Activated CD4-positive, alpha-beta T cell treated with anti-CD3 and anti-CD28 coated beads, Interleukin-2, amount 50 U/mL, for 16 hours (primary cell): ENCODE measurements at places on chromosomes 4 and X.
A peak's percentile ranks its signal among the peaks of the same experiment; 100 is the strongest.

DNA sequence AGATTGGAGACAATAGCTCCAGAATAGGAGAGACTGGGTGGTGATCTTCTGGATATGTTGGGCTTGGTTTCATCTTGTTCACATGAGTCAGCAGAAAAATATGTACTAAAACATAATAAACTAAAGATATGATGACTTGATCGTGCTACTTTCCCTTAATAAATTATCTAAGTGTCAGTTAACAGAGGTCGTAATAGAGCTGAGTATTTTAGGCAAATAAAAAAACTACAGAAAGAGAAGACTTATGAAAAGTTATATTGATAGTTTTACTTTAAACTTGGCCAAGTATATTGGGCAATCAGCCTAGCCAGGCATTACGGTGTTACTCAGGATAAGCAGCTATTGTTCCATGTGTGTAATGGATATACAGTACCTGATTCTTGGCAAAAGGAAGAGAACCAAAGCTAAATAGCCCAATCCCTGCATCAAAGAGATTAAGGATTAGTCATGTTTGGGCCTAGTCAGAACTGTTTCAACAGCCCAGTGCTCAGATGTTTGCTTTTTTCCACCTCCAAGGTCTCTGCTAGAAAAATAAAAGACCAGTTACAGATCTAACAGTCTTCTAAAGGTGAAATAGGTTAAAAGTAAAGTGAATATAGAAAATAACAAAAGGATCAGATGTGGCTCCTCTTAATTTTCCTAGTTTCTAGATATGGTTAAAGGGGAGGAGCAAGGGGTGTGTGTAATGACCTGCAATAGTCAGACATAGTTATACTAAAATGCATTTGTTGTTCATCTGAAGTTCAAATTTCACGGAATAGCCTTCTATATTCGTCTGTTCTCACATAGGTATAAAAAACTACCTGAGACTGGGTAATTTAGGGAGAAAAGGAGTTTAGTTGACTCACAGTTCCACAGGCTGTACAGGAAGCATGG lies 262.6 kb downstream of the ADGRL3 start:
- no peak for DNase-seq

DNA sequence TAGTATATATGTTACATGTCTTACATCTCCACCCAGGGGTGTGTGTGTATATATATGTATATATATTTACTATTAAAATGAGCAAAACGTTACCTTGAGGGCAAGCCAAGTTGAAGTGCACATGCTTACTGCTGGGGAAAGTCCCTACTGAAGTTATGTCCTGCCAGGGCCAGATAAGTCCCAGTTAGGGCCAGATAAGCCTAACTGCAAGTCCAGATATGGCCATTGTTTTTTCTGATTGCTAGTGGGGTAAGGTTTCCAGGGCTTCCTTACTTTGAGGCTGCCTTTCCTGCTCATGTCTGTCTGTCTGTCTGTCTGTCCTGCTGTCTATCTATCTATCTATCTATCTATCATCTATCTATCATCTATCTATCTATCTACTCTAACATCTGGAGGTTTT lies 19.3 kb upstream of the ZNF81 start:
- DNase-seq, result no peak

GRCh38 chrX:118189000-118189399 lies 72.4 kb upstream of the KLHL13 start:
- DNase-seq, result no peak

GRCh38 chrX:14508025-14508690 lies 21.2 kb upstream of the GLRA2 start:
- DNase-seq, result no peak

- DNase-seq, result no peak
Observed at GRCh38 chr4:130329036-130329435, 1233.1 kb downstream of the C4orf33 start.

GRCh38 chr4:87521319-87521718 lies 7.9 kb downstream of the SPARCL1 start:
- DNase-seq, result no peak

- DNase-seq, result no peak
Observed at GRCh38 chrX:19655032-19655431, 139.7 kb upstream of the MAP3K15 start.

DNA sequence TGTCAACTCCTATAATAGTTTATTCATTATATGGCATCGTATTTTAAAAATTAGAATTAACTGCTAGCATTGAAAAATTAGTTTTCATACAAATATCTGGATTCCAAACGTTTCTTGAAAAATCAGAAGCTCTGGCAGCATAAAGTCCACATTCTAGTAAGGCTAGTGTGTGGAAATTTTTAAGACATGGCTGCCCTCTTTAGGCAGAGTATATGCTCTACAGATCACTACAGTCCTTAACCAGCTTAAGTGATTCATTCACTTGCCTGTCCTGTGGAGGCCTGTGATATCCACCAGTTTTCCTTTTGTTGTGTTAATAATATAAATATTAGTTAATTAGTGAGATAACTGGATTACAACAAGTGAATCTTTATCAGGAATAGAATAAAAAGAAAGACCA lies 287.2 kb downstream of the OPHN1 start:
- peak; percentile 2 for DNase-seq

- no peak for DNase-seq
Observed at GRCh38 chr4:181427076-181427475, 816.1 kb upstream of the TENM3 start.

GRCh38 chr4:99381588-99382175 lies 29.1 kb upstream of the ADH1C start:
- DNase-seq, result no peak

DNA sequence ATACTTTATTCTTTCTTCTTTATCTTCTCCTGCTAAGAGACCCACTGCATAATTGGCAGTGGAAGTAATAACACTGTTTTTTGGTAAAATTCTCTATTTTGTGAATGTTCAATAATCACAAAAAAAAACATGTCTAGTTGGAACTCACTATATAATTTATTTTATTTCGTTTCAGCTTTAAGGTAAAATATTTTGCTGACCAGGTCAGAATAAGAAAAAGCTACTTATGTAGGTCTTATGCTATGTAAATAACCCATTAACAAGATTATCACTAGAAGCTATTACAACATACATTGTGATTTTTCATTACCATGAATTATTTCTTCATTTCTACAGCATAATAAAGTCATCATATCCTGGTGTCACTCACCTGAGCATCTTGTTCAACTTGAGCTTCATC lies 19.3 kb downstream of the ANXA5 start:
- DNase-seq, result no peak

DNA sequence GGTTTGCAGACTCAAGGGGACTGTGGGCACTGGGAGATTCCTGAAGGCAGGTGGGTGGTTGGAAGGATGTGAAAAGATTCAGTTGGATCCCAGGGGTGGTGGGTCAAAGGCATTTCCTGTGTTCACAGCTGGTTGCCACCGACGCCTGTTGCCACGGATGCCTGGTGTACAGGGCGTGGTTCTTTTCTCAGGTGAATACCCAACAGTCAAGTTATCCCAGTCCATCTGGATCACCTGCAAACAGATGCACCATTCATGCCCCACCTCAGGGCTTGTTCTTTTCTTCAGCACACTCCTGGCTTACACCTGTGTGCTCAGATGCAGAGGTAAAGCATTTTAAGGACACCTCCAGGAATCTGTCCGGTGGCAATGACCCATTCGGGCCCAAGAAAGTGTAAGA lies 55.8 kb upstream of the SHOX start:
- DNase-seq, result no peak

DNA sequence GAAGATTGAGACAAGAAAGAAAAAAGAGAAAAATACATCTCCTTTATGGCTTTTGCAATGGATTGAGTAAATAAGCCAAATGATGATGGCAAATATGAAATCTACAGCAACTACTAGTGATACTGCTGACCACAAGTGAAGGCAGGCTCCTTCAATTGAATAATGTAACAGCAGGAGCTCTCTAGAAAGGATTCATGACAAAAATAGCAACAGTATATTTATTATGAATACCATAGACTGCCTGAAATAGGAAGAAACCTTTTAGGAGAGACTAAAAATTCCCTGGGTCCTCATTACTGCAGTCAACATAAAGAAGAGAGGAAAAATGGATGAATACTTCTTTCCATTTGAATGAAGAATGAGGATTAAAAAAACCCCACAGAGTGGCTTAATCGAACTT lies 306.8 kb upstream of the ANXA10 start:
- DNase-seq, result no peak

GRCh38 chrX:153947009-153947769 lies 2.7 kb upstream of the RENBP start:
- DNase-seq, result peak; percentile 91

DNA sequence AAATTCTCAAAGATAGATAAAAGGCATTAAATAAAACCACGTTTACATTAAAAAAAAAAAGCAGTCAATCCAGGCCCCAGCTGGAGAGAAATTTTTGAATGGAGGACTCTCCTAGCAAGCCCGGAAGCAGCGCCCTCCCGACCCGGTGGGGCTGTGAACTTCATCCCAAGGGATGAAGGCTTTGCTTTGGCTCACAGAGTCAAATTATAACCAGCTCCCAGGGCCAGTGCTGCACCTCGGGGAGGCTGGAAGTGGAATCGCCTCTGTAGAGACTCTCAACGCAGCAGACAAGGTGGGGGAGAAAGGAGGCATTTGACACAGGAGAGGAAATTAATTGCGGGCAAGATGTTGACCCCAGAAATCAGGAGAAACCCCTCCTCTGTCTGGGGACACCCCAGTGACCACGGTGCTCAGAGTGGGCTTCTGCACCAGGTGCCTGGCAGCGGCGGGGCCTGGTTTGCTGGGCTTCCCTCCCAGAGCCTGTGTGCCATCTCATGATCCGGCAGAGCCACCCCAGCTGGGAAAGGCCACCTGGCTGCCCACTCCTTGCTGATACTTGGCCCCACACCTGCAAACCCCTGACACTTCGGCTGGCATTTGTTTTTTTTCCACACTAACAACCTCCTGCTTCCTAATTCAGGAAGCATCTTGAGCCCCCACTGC lies 71.7 kb downstream of the ABLIM2 start:
- DNase-seq, result no peak

DNA sequence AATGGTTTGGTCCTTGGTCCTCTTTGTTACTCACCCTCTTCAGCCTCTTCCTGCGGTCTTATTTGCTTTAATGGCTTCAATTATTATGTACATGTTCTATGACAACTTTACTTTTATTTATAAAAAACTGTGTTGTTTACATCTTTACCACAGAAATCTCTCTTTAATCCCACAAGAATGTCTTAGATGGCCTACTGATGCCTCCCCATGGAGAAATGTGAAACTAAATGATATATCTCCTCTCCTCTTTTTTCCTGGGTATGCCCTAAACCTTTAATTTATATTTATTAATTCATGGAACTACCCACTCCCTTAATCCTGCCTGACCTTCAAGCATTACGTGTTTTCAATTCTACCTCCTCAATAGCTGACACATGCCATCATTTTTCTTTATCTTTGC lies 573.2 kb downstream of the CENPC start:
- DNase-seq, result no peak

- DNase-seq, result no peak
Observed at GRCh38 chr4:113317523-113317922, 268.1 kb downstream of the ANK2 start.

DNA sequence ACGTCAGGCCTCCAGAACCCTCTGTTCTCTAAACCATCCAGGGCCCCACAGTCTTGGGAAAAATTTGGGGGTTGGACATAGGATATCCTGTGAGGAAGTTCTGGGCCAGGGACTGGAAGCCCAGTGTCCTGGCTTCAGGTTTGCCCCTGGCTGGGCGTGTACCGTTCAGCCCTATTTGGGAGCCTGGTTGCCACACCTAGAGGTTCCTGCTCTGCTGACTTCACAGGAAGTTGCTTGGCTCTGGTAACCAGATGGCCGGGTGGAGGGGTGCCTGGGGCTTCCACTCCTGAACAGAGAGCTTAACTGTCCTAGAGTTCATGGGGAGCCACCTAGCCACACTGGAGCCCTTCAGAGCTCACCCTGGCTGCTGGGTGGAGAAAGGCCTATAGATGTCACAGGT lies 1.1 kb downstream of the TAFAZZIN start:
- DNase-seq, result peak; percentile 58

GRCh38 chr4:175776217-175776616 lies 35.8 kb downstream of the GPM6A start:
- no peak for DNase-seq

DNA sequence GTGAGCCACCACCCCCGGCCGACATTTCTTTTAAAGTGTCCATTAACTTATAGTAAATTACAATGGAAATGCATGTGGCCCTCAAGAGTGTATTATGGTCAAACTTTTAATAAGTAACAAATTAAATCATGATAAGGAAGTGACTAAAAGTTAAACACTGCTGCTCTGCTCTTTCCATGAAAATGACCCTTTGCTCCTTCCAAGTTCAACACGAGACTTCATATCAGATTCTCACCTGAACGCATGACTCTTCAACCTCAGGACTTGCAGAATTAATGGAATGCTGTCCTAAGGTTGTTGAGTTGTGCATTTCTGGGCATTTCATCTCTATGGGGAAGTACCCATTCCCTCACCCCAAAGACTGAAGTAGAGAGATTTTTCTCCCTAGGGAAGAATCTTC lies 27.1 kb downstream of the AWAT2 start:
- DNase-seq, result no peak

- no peak for DNase-seq
Observed at GRCh38 chr4:174193438-174194374, 89.8 kb downstream of the FBXO8 start.

DNA sequence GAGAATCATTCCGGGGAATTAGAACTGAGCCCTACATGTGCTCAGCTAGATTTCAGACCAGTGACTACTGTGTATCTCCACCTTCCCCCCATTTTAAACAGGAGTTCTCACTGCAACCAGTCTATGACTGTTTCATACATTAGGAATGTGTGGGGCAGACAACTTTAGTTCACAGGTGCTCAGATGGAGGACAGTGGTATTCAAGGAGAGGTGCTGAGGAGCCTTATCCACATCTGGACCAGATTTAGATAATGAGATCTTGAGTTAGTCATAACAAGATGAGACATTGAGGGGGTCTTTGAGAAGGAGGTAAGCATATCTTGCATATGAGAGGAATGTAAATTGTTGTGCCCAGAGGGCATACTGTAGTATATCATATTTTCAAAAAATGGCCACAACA lies 32.8 kb upstream of the RELL1 start:
- DNase-seq, result no peak

DNA sequence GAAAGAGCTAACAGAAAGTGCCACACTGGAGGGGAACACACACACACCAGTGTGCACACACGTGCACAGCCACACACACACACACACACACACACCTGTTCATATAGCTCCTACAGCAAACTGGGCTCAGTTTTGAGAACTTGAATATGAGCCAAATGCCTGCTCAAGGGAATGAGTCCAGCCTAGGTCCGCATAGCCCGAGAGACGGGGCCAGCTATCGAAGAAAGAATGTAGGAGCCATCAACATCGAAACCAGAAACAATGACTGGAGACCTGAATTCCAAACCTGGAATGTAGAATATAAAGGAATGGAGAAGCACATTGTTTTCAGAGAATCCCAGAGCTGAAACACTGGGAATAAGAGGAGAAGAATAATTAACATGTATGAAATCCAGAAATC lies 37.6 kb upstream of the ERVMER34-1 start:
- DNase-seq, result no peak

- no peak for DNase-seq
Observed at GRCh38 chrX:147960722-147961121, 20.4 kb upstream of the FMR1NB start.

DNA sequence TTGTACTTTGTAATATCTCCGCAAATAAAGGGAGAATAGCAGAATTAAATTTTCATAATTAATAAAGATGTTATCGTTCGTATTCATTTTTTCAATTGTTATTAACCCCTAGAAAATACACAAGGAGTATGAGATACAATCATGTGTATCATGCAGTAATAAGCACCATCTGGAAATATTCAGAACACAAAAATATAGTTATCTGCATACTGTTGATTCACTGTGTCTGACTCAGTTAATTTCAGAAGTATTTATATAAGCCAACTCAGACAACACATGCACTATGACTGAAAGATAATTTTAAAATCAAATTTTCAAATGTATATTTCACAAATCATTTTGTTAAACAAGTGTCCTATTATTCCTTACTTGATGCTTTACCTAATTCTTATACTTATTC lies 1954.8 kb downstream of the ARAP2 start:
- DNase-seq, result no peak
